Germinal center (tissue), 1 donor: ENCODE measurements at places on chromosomes 1 and 21.
A peak's percentile ranks its signal among the peaks of the same experiment; 100 is the strongest.

GRCh38 chr21:27423038-27423437 lies 456.1 kb upstream of the ADAMTS5 start:
- DNase-seq = no peak

DNA sequence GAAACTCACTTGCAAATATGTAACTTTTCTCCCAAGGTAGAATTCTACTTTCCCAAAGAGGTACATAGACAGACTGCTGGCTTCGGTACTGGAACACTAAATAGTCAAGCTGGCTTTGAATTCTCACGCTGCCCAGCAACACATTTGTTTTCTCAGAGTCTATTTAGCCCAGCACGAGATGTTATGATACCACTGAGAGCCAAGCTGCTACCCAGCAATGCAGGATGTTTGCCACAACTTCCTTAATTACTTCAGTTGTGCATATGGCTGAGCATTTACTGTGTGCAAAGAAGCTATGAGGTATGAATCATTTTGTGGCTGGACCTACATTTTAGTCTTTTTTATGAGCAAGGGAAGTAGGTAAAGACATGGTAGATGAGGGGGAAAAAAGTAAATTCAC lies 793.2 kb downstream of the PLA2G4A start:
- DNase-seq = no peak

GRCh38 chr21:44261675-44262295 lies at the start of gene DNMT3L:
DNMT3L (minus strand) TSS chr21:44261897; CDS start chr21:44261259, 638 bp downstream.
- DNase-seq = no peak

DNA sequence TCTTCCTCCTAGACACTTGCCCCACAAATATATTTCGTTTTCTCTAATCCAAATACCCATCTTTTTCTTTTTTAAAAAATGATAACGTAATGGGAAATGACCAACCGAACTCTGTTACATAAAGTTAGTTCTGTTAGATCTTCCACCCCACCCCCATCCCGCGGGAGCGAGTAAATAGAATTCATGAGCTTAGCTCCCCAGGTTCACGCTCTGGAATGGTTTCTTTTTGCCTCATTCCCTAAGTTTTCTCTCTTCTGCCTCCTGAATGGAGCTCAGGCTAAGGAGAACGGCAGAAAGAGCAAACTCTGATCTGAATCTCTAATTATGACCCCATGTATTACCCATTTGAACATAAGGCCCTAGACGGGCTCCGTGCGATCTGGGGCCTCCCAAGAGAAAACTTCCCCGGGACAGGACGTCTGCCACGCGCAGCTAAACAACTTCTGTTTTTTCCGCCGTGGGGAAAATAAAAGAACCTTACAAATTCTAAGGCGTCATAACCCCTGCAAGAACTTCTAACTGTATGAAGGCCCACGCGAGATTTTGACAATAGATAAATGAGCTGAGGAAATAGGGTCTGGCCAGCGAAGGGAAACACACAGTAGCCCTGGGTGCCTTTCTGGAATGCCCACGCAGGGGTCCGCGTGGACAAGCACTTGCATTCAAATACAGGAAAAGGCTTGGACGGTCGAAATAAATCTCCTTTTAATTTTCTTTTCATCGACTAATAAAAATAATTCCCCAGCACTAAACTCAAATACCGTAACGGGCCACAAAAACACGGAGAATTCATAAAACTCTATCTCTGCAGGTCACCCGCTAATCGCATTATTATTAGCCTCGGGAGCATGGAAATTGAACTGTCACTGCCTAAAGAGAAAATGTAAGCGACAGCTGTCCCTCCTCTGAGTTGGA lies 2.2 kb downstream of the TBX15 start:
- DNase-seq = no peak

DNA sequence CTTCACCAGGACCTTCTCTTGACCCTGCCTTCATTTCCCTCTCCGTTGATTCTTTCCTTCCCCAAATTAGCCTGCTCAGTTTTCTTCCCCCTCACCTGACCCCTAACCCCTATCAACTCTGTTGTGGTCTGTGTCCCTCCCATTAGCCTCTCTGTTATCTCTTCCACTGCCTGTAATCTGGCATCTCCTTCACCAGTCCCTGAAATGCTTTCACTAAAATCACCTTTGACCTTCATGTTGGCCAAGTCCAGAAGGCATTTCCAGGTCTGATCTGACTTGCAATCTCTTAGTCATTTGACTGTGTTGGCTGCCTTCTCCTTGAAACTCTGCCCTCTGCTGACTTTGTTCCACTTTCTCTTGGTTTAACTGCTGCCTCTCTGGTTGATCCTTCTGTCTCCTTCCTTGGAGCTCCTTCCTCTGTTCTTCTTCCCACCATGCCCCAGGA lies 28.2 kb downstream of the ATP8B2 start:
- DNase-seq = peak; percentile 9

DNA sequence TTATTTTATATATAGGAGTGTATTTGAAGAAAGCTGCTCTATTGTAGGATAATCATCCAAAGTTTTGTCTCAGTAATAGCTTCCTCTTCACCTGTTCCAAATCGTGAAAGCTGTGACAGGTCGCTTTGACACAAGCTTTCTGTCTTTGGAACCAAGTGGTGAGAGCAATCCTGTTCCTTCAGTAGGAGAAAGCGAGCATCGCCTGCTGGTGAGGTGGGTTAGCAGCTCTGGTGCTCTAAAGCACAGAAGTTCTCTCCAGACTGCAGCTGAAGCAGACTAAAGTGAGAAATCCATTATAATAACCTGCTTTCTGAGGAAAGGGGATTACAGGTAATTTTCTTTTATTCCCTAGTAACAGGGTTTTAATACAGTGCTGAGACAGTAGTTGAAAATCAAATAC lies 803.8 kb downstream of the ADGRL2 start:
- DNase-seq = no peak

DNA sequence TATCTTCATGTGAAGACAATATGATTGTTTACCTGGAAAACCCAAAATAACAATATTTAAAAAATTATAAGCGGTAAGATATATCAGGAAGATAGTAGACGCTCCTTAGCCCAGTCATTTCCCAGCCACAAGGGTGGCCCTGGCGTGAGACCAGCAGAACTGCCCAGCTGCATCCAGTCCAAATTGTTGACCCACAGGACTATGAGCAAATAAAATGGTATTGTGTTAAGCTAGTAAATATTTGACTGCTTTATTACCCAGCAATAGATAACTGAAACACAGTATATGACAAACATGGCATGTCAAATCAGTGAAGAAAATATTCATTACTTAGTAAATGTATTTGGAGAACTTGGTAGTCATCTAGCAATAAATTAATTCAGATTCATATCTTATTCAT lies 294.3 kb upstream of the SPAG17 start:
- no peak for DNase-seq

DNA sequence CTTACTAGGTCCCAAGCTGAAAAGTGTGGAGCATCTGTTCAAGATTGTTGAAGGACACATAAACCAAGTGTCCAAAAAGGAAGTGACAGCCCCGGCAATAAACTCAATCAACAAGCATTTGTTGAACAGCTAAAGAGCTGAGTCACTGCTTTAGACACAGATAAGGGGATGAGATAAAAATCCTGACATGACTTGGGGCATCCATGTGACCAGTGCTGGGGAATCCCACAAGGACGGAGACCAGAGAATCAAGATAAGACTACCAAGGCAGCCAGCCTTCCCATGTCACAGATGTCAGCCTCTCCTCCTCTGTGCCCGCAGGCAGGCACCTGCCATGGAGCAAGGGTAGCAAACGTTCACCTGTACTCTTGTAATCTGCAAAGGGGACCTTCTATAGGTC lies 118.6 kb upstream of the KAZN start:
- DNase-seq = no peak

GRCh38 chr1:166905900-166906299 lies 29.8 kb upstream of the TADA1 start:
- no peak for DNase-seq

- no peak for DNase-seq
These were observed 128.2 kb downstream of the CACHD1 start for GRCh38 chr1:64598100-64598571.

GRCh38 chr1:227729144-227729880 lies 5.8 kb downstream of the JMJD4 start:
- DNase-seq = no peak

- no peak for DNase-seq
These were observed 104.2 kb downstream of the WDR4 start for GRCh38 chr21:42775123-42775522.

GRCh38 chr1:174534789-174535188 lies 87.0 kb downstream of the GPR52 start:
- DNase-seq = no peak

GRCh38 chr1:226100436-226101391 lies 38.2 kb downstream of the H3-3A start:
- DNase-seq = peak; percentile 74

- no peak for DNase-seq
These were observed 35.7 kb upstream of the PWP2 start for GRCh38 chr21:44071359-44072104.

GRCh38 chr1:33072707-33073106 lies 8.2 kb upstream of the AZIN2 start:
- DNase-seq = no peak

DNA sequence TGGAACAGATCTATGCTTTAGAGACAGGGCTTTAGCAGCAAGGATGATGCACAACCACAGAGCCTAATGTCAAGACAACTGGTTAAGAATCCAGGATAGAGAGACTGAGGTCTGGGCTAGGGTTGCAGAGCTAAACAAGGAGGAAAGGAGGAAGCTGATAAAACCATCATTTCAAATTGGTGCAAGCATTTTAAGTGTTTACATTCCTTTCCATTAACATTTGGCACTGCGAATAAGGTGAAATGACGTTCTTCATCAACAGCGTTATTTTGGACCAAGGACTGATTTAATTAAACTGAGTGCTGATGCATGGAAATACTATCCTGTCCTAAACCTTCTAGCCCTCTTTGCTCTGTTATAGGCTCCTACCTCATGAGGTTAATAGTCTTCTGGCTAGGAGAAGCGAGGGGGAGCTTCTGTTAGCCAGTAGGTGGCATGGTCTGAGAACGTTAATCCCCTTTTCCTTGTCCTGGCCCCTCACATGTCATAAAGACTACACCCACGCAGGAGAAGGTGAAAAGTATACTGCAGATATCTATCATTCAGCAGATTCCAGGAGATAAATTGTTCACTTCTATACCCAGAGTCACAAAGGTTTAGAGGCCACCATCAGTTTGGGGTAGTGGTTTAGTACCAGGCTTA lies 7.6 kb upstream of the C1orf21 start:
- DNase-seq = no peak

DNA sequence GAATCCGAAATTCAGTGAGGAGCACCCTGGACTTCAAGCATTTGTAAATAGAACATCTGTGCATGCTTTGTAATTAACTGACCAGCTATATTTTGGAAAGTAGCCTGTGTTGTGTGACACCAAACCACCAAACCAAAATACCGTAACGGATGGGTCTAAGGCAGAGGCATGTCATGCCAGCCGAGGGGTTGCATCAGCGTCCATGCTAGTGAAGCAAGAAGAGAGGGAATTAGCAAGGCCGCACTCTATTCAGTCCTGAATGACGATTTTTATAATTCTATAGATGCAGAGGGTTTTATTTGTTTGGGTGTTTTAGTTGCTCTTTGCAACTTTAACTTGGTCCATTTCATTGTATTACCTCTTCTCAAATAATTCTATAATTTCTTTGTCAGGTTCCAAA lies 116.8 kb upstream of the SMYD2 start:
- DNase-seq = no peak

GRCh38 chr1:22676916-22677583 lies 24.0 kb downstream of the C1QB start:
- DNase-seq = no peak

DNA sequence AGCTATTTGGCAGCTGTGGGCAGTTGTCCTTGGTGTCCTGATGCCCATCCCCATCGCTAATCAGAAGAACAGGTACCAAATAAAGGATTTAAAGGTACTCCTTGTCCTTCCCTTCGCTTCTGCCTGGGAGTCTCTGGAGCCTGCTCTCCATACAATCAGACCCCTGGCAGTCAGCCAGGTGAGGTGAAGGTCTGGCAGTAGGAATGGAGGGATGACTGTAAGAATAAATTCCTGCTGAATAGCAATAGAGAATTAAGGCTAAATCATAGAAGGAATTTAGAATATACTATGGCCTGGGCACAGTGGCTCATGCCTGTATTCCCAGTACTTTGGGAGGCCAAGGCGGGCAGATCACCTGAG lies 9.2 kb downstream of the THBS3 start:
- no peak for DNase-seq
